ENCODE measurements at places on chromosomes 1 and 21.

DNA sequence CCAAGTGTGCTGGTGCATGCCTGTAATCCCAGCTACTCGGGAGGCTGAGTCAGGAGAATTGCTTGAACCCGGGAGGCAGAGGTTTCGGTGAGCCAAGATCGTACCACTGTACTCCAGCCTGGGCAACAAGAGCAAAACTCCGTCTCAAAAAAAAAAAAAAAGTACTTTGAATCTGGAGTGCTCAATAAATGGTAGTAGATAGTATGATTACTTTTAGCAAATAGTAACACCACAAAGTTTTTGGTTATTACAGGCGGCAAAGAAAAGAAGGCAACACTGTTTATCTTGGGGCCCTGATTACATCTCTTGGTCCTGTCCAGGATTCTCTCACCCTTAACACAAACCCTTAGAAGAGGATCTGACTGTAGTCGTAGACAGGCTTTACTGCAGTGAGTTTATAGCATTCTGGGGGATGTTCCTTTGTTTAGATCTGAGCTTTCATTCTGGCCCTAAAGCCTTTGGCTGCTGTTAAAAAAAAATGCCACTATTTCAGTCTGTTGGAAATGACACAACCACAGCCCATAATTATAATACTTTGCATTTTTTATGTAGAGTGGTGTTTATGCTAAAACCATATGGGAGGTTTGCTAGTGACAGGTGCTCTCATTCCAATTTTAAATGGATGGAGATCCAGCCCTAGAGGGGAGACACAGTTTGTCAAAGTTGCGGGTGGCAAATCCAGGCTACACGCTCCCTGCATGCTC lies 79.7 kb upstream of the SLC2A1 start:
- DNase-seq: no peak

DNA sequence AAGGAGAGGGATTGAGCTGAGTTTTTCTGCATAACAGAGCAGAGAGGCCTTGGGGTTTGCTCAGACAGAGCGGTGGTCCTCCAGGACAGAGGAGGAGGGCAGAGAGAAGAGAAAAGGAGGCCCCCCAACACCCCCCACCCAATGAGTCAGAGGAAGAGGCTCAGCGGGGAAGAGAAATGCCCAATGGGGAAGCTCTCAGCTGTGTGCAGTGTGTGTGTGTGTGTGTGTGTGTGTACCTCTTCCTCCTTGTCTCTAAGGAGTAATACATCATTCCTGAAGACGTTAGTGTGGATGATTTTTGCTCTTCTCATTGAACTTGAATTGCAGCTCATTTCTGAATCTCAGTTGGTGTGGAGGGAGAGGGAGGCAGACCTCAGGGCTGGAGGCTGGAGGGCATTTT lies 8.7 kb downstream of the TMPRSS3 start:
- DNase-seq: no peak

GRCh38 chr1:152743371-152744145 lies 14.3 kb upstream of the KPRP start:
- no peak for DNase-seq

DNA sequence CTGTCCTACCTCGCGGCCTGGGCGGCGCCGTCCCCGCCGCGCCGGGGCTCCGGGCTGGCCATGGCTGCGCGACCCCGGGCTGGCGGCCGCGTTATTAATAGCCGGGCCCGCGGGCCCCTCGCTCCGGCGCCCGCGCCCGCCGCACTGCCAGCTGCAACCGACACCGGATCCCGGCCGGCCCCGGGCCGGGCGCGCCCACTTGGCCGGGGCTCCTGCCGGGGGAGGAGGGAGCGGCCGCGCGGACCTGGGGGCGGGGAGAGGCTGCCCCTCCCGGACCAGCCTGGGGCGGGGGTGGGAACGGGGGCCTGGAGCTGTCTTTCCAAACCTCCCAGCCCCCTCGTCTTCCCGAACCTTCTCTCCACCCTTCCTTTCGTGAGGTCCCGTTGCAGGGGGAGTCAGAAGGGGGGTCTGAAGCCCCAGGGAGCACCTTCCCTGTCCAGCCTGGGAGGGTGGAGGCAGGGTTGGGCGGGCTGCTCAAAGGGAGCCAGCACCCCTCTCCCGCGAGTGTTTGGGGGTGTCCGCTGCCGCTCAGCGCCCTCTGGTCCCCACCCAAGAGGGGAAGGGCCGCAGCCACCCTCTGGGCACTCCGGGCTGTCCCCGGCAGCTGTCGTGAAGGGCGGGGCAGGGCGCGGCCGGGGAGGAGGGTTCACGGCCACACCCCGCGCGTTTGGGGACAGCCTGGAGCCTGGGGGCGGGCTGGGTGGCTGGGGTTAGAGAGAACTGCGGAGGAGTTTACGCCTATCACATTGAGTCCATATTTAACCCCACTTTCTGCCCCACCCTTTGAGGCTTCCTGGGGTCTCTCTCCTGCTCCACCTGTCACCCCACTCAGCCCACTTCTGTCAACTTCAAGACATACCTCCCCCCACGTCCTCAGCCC lies at the start of gene SYNC:
Gene SYNC, minus strand, starts transcription at position 172 of the 880 bp plus-strand sequence. Its CDS starts 110 bp downstream, at position 62.
- no peak for DNase-seq

GRCh38 chr1:10613861-10614260 lies 139.1 kb downstream of the PEX14 start:
- no peak for DNase-seq

DNA sequence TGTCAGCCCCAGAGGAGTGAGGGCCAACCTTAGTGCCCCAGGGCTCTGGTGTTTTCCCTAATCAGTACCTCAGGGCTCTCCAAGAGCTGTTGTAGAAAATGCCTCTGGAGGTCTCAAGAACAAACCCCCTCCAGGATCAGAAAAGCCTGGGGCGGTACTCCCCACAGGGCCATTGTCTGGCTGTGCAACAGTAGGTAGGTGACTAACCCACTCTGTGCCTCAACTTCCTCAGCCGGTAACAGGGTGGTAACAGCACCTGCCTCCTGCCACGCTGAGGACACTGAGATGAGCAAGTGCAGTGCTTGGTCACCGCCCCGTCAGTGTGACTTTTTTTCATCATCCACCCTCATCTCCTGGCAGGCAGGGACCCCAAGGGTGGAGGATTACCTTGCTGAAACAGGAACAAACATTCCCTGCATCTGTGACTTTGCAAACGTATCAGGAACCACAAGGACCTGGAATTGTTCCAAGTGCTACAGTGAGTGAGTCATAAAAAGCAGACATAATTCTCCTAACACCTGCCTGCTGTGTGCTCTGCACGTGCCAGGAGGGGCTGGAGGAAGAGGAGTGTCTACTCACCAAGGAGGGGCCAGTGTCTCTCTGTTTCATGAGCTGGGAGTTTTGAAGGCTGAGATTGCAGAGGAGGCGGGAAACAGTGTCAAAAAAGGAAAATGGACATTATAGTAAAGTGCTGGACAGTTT lies 440.8 kb downstream of the NPHP4 start:
- DNase-seq: no peak

DNA sequence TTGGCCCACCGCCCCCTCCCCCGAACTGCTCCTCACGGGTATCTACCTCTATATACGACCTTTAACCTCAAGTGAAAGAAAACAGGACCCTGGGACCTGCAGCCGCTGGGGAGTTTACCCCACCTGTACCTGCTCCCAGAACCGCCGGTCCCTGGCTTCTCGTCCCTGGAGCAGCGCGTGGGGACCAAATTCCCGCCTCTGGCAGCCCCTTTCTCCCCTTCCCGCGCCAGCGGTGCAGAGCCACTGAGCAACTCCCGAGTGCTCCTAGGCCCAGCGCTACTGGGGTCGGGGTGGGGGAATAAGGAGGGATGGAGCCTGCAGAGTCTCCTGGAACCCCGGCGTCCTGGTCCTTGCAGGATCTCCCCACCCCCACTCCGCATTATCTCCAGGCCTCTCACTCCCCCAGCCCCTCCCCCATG lies 1.6 kb downstream of the SYT6 start:
- DNase-seq: no peak

- no peak for DNase-seq
Observed at GRCh38 chr1:230376296-230376695, 49.8 kb downstream of the PGBD5 start.

- no peak for DNase-seq
Observed at GRCh38 chr1:232014941-232015340, 388.4 kb downstream of the DISC1 start.

DNA sequence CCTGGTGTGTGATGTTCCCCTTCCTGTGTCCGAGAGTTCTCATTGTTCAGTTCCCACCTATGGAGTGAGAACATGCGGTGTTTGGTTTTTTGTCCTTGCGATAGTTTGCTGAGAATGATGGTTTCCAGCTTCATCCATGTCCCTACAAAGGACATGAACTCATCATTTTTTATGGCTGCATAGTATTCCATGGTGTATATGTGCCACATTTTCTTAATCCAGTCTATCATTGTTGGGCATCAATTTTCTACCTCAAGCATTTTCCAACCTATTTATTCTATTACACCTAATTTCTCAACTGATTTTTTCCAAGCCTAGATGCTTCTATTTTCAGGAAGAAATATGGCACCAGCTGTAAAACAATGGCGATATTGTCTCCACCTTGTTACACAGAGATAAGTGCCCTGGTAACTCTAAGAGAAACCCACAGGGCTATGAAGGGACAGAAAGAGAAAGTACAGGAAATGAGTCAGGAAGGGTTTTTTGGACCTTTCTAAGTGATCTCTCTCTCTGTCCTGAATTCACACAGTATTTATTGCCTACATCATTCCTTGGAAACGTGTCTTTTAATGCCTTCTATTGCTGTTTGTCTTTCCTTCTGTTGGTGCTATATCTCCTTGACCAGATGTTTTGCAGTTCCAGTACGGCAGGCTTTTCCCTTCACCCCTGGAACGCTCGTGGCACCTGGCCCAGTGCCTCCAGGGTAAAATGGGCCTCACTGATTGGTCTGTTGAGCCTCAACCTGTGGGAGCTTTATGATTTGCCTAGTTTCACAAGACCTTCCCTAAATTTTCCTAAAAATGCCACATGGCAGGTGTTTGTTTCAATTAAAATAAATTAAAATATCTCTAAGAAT lies 14.6 kb upstream of the JAK1 start:
- no peak for DNase-seq

GRCh38 chr1:159913451-159914192 lies 11.7 kb downstream of the TAGLN2 start:
- no peak for DNase-seq

- no peak for DNase-seq
Observed at GRCh38 chr1:95380909-95381308, 146.9 kb downstream of the RWDD3 start.

DNA sequence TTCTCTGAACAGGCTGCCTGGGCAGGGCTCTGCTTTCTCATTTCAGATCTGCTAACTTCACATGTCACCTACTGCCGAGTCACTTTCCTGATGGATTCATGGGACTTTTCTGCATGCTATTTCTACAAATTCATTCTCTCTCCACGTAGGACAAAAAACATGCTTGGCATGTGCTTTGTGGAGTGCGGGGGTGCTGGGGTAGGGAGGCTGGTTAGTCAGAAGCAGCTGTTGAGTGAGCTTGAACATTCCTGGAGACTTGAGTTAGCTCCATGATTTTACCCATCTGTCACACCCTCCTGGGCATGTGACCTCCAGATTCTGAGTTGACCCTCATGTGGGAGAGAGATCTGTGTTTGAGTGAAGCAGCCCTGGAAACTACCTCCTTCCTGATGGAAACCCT lies 71.4 kb downstream of the UCK2 start:
- no peak for DNase-seq

- DNase-seq: no peak
Observed at GRCh38 chr1:17193222-17194132, 11.5 kb upstream of the PADI1 start.

DNA sequence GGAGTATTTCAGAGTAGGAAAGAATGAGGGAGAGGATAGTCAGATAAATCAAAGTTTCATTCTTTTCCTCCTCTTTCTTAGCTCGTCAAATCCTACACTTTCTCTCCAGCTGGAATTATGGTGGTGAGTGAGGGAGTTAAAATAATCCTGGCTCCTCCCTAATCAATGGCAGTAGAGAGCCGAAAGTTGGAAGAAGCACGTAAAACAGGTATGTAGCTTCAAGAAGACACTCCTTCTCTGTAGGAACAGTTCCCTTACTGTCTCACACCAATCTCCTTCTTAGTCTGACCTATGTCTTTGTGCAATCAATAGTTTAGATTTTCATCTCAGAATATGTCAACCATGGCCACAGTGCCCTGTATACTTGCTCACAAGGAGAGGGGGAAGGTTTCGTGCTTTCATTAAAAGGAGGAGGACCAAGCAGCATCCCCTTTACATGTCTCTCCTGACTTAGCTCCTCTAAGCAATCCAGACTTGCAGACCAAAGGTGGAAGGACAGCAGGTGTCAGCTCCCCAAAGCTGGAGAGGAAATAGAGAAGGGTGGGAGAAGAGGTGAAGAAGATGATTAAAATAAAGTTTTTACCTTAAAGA lies 878 bp downstream of the MINDY1 start:
- no peak for DNase-seq

- no peak for DNase-seq
Observed at GRCh38 chr21:45250914-45251634, 36.6 kb downstream of the POFUT2 start.

- DNase-seq: no peak
Observed at GRCh38 chr1:22582661-22583635, 19.7 kb downstream of the EPHA8 start.

- no peak for DNase-seq
Observed at GRCh38 chr1:111930356-111930755, 59.1 kb downstream of the KCND3 start.

DNA sequence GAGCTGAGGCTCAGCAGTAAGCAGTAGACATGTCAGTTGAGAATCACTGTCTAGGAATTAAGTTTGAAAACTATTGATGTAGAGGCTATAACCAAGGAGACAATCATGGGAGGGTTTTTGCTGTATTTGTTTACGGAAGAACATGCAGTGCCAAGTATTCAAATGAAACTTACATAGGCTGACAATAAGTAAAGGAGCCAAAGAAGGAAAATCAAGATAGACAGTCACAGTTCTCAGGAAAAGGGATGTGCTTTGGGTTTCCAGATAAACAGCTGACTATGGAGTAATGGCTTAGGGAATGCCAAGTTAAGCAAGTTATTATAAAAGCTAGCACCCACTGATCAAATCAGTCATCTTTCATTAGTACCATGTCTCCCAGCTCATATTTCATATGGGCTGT lies 21.5 kb downstream of the GNG12 start:
- DNase-seq: no peak

DNA sequence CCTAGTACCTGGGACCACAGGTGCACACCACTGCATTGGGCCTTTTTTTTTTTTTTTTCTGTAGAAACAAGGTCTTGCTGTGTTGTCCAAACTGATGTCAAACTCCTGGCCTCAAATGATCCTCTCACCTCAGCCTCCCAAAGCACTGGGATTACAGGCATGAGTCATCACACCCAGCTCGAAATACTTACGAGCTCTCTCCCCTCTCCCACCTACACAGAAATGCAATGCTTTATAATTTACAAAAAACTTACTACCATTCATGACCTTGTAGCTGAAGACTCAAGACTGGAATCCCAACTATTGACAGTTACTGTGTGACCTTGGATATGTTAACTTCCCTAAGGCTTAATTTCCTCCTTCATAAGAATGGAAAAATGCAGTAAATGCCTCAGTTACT lies 18.7 kb downstream of the FOXJ3 start:
- no peak for DNase-seq

- no peak for DNase-seq
Observed at GRCh38 chr1:46187106-46187869, 10.9 kb downstream of the POMGNT1 start.
